Choroid plexus epithelial cell (primary cell): ENCODE measurements at places on chromosomes 2 and 18.

DNA sequence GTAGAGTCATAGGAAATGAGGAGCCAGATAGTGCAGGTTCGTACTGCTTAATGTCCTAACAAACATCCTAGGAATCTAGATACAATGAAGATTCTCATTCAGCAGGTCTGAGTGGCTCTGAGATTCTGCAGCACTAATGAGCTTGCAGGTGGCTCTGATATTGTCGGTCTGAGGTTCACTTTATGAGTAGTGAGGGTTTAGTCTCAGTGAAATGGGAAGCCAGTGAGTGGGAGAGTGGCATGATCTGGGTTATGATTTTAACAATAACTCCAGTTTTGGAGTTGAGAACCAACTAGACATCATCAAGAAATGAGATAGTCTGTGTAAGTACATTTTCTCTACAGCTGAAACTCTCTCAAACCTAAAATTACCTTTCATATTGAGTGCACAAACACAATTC, 166.8 kb upstream of the SP5 start:
- DNase-seq: no peak

DNA sequence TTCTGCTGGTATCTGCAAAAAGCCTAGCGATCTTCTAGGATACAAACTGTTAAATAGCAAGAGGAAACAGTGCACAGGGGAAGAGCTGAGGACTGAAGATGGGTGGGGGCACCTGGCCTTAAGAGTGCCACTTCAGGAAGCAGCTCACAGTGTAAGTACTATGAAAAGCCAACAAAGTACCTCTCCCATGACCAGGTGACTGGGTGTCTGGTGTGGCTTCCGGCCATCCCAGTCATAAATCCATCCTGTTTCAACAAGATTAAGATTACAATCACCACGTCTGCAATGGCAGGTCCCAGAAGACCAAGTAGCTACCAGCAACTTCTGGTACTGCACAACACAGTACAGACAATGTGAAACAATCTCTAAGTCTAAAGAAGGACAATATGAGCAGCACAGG, 15.9 kb downstream of the ERFE start:
- no peak for DNase-seq

GRCh38 chr2:74860521-74860920, 26.6 kb downstream of the HK2 start:
- DNase-seq: peak; percentile 26

DNA sequence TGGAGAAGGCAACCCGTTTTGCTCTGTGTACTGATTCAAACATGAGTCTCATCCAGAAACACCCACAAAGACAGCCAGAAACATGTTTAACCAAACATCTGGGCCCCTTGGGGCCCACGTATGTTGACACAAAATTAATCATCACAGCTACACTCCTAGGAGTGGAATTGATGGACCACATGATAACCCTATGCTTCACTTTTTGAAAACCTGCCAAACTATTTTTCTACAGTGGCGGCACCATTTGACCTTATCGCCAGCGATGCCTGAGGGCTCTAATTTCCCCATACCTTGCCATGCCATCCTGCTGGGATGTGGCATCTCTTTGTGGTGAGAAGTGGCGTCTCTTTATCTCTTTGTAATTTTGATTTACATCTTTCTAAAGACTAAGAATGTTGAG, 38.5 kb downstream of the PSMG2 start:
- peak; percentile 72 for DNase-seq

GRCh38 chr2:12442476-12442847, 274.3 kb upstream of the TRIB2 start:
- DNase-seq: no peak

GRCh38 chr2:119784876-119785275, 25.2 kb downstream of the PTPN4 start:
- DNase-seq: no peak
